T-cell (primary cell): ENCODE measurements at places on chromosomes 3 and 15.

GRCh38 chr3:23829242-23829934 lies 23.6 kb downstream of the UBE2E1 start:
- H3K4me1 ChIP-seq, result no peaks in the 10 kb centered on the region
- DNase-seq, result no peak
- H3K36me3 ChIP-seq, result no peaks in the 10 kb centered on the region
- no peak overlapping the region for H3K27ac ChIP-seq
- no peaks in the 10 kb centered on the region for H3K27me3 ChIP-seq

GRCh38 chr3:73547427-73548248 lies 77.1 kb downstream of the PDZRN3 start:
- no peak overlapping the region for H3K4me3 ChIP-seq
- no peak overlapping the region for H3K27ac ChIP-seq
- H3K36me3 ChIP-seq, result no peaks in the 10 kb centered on the region
- no peaks in the 10 kb centered on the region for H3K27me3 ChIP-seq

DNA sequence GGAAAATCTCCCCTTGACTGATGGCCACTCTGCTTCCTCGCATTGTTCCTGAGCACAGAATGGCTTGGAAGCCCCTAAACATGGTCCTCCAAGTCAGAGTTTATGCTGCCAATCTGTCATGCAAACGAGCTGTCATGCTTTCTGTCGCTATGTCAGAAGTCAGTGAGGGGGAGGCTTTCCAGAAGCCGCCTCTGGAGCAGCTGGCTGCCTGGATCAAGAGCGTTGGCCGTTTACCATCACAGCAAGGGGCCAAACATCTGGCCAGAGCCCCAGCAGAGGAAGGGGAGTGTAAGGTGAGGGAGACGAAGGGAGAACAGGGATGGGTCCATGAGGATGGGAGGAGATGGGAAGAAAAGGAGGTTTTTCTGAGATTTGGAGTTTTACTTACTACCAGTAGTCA lies 372.6 kb upstream of the NR2F2 start:
- no peak overlapping the region for H3K4me3 ChIP-seq
- H3K36me3 ChIP-seq, result no peaks in the 10 kb centered on the region
- no peak for DNase-seq
- H3K27ac ChIP-seq, result no peak overlapping the region
- H3K27me3 ChIP-seq, result no peaks in the 10 kb centered on the region
- no peaks in the 10 kb centered on the region for H3K4me1 ChIP-seq

GRCh38 chr3:149963485-149963884 lies 7.2 kb downstream of the PFN2 start:
- H3K36me3 ChIP-seq, result no peaks in the 10 kb centered on the region
- no peaks in the 10 kb centered on the region for H3K4me1 ChIP-seq
- no peak overlapping the region for H3K27ac ChIP-seq
- no peak overlapping the region for H3K4me3 ChIP-seq
